ENCODE measurements at places on chromosomes 2 and 18.
A peak's percentile ranks its signal among the peaks of the same experiment; 100 is the strongest.

DNA sequence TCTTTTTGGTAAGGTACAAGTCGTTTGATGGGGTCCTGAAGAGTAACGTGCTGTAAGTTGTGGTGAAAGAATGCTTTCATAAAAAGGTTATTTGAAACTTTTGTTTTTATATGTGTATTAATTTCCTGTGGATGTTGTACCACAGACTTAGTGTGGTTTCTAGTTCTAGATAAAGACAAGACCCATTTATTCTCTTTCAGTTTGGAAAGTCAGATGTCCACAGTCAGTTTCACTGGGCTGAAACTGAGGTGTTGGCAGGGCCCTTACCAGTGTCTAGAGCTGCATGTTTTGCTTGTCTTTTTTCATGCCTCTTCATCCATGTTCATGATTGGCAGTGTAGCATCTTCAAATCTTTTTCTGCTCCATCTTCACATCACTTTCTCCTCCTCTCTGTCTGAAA is 22.1 kb upstream of the DOCK10 start:
- DNase-seq, result no peak

DNA sequence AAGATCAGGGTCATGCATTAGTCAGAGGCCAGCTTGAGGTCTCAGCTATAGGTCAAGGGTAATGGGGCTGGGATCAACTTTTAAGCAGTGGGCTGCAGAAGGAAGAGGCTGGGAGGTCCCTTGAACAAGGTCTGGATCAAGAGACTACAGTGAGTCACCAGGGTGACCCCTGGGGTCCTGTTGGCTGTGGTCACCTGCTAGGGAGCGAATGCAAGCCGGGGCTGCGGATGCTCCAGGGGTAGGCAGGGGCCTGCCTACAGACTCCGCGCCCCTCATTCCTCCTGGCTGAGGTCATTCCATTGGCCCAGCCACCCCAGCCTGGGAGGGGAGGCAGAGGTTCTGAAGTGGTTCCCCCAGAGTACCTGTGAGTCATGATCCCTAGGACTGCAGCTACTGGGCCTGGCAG is 110.4 kb downstream of the CYP26B1 start:
- DNase-seq, result no peak

DNA sequence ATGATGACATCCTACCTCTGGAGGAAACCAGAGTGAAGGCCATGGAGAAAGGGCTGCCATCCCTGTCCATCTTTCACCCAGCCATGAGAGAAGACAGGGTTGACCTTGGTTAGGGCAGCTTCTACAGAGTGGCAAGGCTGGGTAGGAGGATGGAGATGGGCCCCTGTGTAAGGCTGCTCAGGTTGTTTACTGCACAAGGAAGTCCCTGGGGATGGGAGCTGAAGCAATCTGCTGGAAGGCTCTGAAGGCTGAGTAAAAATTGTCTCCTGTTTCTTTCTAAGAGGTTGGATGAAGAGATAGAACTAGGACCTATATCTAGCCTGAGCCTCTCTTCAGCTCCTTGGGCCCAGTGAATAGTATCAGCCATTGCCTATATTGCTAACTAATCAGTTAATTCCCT is 14.4 kb downstream of the ELMOD3 start:
- no peak for DNase-seq

GRCh38 chr18:62277045-62277444 is 48.1 kb upstream of the TNFRSF11A start:
- no peak for DNase-seq

DNA sequence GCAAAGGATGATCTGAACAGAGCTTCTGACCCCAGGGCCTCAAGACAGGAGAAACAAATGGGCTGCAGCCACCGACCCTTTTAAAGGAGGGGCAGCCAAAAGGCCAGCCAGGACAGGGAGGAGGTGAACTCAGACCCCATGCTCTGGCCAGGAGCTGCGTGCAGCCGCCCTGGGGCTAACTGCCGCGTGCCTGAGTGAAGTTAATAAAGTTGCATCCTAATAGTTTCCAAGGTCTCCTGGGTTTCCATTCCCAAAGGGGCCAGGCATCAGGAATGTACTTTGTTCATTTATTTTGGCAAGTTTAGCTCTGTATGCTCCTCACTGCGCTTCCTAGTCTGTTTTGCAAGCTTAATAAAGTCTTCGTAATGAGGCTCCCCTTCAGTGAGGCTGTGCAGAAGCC is 60.7 kb downstream of the EN1 start:
- no peak for DNase-seq

GRCh38 chr2:7019191-7019590 is 102.0 kb downstream of the RNF144A start:
- DNase-seq, result no peak

DNA sequence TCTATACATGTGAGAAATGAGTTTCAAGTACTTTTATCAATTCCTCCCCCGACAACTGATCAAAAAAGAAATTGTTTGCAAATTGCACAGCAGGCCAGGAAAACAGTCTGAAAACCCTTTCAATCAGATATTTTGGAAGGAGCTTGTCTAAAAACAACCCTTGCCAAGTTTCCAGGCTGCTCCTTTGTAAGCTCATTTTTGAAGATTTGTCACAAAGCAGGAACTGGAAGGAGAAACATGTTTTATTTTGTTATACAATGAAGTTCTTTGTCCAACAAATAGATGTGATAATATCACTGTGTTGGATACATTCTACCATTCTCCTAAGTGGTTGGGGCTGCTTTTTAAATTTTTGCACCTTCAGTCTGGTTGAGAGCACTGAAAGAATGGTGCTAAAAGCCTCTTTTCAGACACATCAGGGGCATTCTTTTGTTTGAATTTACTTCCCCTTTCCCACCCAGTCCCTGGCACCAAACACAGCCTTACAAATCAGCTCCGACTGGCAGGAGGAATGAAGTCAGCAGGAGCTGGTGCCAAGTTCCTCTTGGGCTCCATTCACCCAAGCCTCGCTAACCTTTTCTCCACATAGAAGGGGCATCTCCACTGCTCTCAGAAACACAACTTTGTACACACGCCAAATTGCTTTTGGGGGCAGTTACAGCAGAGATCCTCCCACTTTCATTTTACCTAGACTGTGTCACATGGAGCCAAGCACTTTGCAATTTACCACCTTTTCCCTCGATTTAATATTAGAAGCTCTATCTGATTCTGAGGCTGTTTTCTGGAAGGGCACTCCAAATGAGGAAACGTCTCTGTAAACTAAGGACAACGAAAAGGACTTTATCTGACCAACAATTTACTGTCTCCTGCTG is 88.0 kb downstream of the C1D start:
- peak; percentile 22 for DNase-seq

DNA sequence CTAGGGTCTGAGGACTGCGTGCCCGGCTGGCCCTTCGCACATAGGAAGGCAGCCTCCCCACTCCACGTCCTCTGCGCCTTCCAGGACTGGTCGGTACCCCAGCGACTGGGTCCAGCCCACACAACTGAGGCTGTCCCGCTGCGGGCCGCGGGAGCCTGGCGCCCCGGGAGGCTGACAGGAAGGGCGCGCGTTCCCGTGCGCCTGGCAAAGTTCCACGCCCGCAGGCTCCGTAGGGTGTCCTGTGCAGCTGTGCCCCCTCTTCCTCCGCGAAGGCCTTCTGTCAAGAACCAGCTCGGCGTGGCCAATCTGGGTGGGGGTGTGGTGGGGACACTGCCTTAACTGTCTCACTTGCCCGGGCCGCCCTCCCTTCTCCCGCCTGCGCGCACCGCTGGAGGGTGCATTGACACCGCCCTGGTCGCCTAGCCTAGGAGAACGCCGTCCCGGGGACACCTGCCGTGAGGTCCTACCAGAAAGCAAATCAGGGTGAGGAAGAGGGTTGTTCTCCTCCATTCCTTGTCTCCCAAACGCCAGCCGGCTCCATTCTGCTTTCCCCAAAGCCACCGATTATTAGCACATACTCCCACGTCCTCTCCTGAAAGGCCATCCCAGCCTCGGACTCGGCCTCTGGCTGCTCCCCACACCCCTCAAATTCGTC is 618 bp upstream of the LYPD1 start:
- DNase-seq, result peak; percentile 55

GRCh38 chr2:162840598-162841246 is 2.2 kb upstream of the KCNH7 start:
- DNase-seq, result peak; percentile 78

- DNase-seq, result no peak
These were observed 13.3 kb upstream of the CYRIA start for GRCh38 chr2:16678964-16679363.

Measured in A673 (cell line).